ENCODE measurements at places on chromosomes 5 and 9. TPM values are rescaled to one million over a fixed set of nuclear protein-coding genes. Genes with fewer than 3 reads are reported as not detected.

DNA sequence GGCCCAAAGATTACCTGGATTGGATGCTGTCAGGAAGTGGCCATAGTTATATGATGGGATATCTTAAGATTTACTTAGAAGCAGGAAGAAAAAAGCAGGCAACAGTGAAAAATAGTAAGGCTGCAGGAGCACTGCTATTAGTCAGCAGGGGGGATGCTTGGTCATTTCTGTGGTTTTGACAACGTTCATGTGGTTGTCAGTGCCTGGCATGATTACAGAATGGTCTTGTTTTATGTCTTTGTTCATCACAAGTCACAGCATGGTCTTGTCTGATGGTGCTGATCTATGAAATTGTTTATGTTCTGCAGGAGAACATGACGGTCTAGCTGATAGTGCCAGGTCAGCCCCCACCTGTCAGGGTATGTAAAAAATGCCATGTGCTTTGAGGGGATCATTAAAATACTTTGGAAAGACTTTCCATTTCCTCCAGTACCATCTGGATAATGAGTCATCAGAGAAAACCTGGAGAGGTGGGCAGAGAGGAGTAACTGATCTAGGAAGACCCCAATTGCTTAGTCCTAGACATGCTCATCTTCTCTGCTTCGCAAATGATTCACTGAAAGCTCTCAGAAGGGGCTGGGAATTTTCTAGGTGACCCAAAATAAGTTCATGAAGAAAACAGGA is 48.5 kb downstream of the PLGRKT start:
- no peak overlapping the region for H3K4me3 ChIP-seq
- no peak overlapping the region for H3K27ac ChIP-seq
- H3K4me1 ChIP-seq = no peaks in the 10 kb centered on the region
- no peaks in the 10 kb centered on the region for H3K27me3 ChIP-seq

DNA sequence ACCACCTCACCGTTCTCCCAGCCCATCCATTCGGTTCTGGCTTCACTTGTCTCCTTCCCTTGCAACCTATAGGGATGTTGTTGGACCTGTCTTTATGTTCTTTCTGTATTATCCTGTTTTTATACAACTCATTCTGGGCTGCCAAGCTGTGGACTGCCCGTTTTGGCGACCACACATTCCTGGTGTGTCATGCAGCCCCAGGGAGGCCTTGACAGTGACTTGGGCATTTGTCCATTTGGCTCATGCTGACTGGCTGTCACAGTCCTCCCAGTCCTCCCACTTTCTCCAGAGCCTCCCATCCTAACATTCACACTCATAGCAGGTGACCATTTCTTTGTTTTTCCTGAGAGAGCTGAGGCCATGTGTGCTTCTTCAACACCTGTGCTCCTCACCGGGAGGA is 136.4 kb downstream of the SLF1 start:
- H3K4me1 ChIP-seq = no peaks in the 10 kb centered on the region
- H3K27ac ChIP-seq = no peak overlapping the region
- no peaks in the 10 kb centered on the region for H3K27me3 ChIP-seq
- no peaks in the 10 kb centered on the region for H3K36me3 ChIP-seq
- no peak for DNase-seq

GRCh38 chr5:32304622-32305021 is 8.1 kb downstream of the MTMR12 start:
- H3K27ac ChIP-seq = no peak overlapping the region
- no peak overlapping the region for H3K4me3 ChIP-seq
- no peaks in the 10 kb centered on the region for H3K4me1 ChIP-seq
- H3K36me3 ChIP-seq = no peaks in the 10 kb centered on the region
- no peaks in the 10 kb centered on the region for H3K27me3 ChIP-seq
- DNase-seq = no peak

DNA sequence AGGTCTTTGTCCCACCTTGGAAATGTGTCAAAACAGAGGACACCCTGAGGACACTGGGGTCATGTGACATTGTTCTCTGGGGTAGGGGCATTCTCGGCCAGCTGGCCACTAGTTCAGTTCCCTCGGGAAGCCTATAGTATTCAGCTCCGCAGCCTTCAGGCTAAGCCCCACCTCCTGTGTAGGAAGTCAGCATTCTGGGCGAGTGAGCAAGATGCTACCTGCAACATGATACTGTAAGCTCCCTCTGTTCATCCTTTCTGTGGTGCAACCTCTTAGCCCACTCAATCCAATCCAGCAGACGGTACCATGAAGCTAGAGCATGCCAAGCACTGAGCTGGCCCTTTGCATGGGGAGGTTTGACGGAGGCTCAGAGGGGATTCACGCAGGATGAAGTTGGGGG is 5.3 kb downstream of the NTNG2 start:
- H3K36me3 ChIP-seq = no peaks in the 10 kb centered on the region
- H3K4me3 ChIP-seq = no peak overlapping the region
- H3K4me1 ChIP-seq = no peaks in the 10 kb centered on the region

DNA sequence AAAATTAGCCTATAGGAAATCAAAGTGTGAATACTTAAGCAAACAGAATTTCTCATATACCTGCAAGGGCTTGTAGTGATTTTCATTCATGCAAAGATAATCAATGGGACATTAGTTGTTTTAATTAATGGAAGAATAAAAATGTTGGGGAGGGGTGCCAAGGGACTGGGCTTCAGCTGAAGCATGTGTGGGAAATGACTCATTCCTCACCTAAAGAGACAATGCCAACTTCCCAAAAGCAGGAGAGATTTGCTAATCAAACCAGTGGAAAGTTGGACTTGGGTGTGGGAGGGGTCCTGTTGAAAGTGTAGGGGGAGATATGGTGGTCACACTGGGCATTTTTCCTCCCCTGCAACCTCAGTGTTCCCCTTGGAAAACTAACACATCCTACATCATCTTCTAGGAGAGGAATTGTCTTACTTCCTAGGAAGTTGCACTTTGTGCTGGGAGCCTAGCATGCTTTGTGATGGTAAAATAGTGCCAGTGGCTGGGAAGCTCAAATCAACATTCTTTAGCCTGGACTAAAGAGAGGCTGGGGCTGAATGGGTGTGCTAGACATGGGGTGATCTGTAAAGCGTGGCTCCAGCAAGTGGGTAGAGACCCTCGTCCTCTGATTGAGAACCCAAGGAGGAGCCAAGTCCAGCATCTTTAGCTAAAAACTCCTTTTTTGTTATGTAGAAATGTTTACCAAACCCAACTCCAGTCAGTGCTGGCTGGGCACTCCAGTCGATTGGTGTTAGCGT is 6.4 kb upstream of the LHX2 start:
- no peaks in the 10 kb centered on the region for H3K36me3 ChIP-seq
- no peak overlapping the region for H3K27ac ChIP-seq
- H3K4me3 ChIP-seq = no peak overlapping the region
- H3K27me3 ChIP-seq = peaks cover 97% of the 10 kb centered on the region
- H3K4me1 ChIP-seq = peaks cover 4% of the 10 kb centered on the region

GRCh38 chr5:112795944-112796678 is 58.4 kb downstream of the APC start:
- H3K36me3 ChIP-seq = peaks cover 53% of the 10 kb centered on the region
- no peak overlapping the region for H3K4me3 ChIP-seq
- H3K27ac ChIP-seq = no peak overlapping the region
- H3K27me3 ChIP-seq = no peaks in the 10 kb centered on the region

GABRP gene
- polyA plus RNA-seq = 0.03 TPM

TAF1L gene
- 0.02 TPM for polyA plus RNA-seq

MZB1 gene
- not detected for polyA plus RNA-seq

DNA sequence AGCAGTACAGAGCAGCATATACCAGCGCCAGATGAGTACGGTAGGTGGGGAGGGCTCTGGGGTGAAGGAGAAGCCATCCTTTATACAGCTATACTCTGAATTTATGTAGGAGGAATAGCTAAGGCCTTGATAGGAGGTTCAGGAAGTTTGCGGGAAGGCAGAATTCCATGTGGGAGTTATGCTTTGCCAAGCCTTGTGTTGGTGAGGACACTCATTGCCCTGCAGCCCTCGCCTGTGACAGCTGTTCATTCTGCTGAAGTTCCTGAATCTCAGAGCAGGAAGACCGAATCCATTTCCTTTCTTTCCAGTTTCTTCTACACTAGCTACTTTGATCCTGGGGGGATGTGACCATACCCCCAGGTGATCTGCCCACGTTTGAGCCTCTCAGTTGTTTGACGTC is 7.7 kb downstream of the MFAP3 start:
- H3K27ac ChIP-seq = no peak overlapping the region
- peaks cover 73% of the 10 kb centered on the region for H3K36me3 ChIP-seq
- no peak overlapping the region for H3K4me3 ChIP-seq
- no peaks in the 10 kb centered on the region for H3K27me3 ChIP-seq
- DNase-seq = no peak

DNA sequence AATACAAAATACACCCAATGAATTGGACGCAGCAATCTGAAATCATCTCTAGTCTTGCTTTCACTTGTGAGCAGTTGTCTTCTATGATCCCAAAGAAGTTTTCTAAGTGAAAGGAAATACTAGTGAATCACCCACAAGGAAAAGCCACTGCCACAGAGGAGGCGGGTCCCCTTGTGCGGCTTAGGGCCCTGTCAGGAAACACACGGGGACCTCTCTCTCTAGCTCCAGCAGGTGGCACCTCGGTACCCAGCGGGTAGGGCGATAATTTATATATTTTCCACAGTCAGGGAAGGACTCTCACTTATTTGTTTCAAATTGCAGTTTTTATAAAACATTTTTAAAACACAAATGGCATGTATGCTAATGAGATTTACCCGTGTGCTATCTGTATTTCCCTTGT is 417.1 kb downstream of the KDM4C start:
- H3K27ac ChIP-seq = no peak overlapping the region
- no peaks in the 10 kb centered on the region for H3K27me3 ChIP-seq
- H3K36me3 ChIP-seq = peaks cover 7% of the 10 kb centered on the region
- no peak overlapping the region for H3K4me3 ChIP-seq
- H3K4me1 ChIP-seq = peaks cover 42% of the 10 kb centered on the region
- DNase-seq = peak; percentile 13

- no peak for DNase-seq
- no peaks in the 10 kb centered on the region for H3K36me3 ChIP-seq
- H3K4me3 ChIP-seq = no peak overlapping the region
- H3K27me3 ChIP-seq = peaks cover 18% of the 10 kb centered on the region
- peaks cover 30% of the 10 kb centered on the region for H3K4me1 ChIP-seq
These were observed 26.5 kb downstream of the HMCN2 start for GRCh38 chr9:130292106-130292505.

DNA sequence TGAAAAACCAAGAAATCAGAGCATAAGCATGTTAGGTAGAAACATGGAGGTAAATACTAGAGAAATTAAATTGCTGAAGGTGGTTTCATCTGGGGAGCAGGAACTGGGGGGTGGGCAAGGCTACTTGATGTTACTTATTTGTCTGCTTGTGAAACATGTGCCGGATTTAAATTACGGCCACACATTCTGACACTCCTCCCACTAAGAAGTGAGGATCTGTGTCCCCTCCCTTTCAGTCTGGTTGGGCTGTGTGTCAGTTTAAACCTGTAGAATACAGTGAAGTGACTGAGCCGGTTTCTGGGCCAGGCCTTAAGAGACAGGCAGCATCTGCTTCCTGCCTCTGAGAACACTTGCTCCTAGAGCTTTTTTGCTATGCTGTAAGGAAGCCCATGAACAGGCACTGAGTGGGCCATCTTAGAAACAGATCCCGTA is 2.3 kb upstream of the IARS1 start:
- peaks cover 5% of the 10 kb centered on the region for H3K4me1 ChIP-seq
- no peak overlapping the region for H3K4me3 ChIP-seq
- H3K27ac ChIP-seq = no peak overlapping the region

SETX gene
- 15.0 TPM for polyA plus RNA-seq

GRCh38 chr9:786405-786804 is 55.1 kb upstream of the DMRT1 start:
- DNase-seq = no peak
- no peaks in the 10 kb centered on the region for H3K36me3 ChIP-seq
- no peaks in the 10 kb centered on the region for H3K4me1 ChIP-seq
- H3K27me3 ChIP-seq = peaks cover 45% of the 10 kb centered on the region
- H3K4me3 ChIP-seq = no peak overlapping the region

DNA sequence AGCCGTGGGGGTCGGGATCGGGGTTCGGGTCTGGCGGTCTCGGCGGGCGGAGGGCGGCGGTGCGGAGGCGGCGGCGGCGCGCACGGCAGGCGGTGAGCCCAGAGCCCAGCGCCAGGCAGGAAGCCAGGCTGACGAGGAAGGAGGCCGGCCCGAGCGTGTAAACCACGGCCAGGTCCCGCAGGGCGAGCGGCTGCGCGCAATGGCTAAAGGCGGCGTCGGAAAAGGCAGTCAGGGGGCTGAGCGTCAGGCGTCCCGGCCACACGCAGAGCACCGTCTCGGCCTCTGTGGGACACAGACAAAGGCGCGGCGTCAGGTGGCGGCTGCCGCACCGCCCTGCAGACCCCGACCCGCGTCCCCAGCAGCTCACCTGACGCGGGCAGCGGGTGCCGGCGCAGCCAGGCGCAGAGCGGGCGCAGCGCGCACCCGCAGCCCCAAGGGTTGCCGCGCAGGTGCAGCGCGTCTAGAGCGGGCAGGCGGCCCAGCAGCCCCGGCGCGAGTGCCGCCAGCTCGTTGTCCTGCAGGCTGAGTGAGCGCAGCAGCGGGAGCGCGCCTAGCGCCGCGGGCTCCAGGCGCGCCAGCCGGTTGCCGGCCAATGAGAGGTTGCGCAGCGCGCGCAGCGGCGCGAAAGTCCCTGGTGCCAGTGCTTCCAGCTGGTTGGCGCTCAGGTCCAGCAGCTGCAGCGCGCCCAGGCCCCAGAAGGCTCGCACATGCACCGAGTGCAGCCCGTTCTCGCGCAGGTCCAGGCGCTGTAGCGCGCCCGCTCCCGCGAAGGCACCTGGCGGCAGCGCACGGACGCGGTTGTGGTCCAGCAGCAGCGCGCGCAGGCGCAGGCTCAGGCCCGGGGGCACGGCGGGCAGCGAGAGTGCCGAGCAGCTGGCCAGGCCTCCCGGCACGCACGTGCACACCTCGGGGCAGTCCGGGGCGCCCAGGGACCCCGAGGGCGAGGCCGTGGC is 671 bp downstream of the LRRC26 start:
- peak overlapping the region; percentile 34 for H3K4me3 ChIP-seq
- DNase-seq = peak; percentile 83
- no peaks in the 10 kb centered on the region for H3K36me3 ChIP-seq
- H3K4me1 ChIP-seq = peaks cover 23% of the 10 kb centered on the region
- peaks cover 40% of the 10 kb centered on the region for H3K27me3 ChIP-seq
- H3K27ac ChIP-seq = no peak overlapping the region

- no peaks in the 10 kb centered on the region for H3K27me3 ChIP-seq
- H3K27ac ChIP-seq = no peak overlapping the region
- H3K4me1 ChIP-seq = peaks cover 11% of the 10 kb centered on the region
- DNase-seq = no peak
- no peak overlapping the region for H3K4me3 ChIP-seq
These were observed 111.7 kb downstream of the GADD45G start for GRCh38 chr9:89716559-89716958.

GRCh38 chr5:91092859-91093783 is 290.0 kb downstream of the ARRDC3 start:
- H3K36me3 ChIP-seq = no peaks in the 10 kb centered on the region
- no peak for DNase-seq
- H3K27ac ChIP-seq = no peak overlapping the region
- no peak overlapping the region for H3K4me3 ChIP-seq
- no peaks in the 10 kb centered on the region for H3K27me3 ChIP-seq

DNA sequence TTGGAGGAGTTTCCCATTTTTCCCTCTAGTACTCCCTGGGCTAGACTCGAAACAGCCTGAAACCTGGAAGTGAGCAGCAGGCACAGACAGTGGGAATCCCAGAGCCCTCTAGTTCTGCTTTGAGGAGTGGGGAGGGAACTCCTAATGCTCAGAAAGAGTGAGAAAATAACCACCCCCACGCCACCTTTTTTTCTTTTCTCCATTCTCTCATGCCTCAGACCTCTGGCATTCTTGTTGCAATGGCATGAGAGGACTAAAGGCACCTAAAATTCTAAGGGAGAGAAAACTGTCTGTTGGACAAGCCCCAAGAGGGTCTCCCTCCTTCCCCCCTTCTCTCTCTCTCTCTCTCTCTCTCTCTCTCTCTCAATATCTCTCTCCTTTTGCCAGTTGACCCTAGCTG is 15.1 kb upstream of the IRF1 start:
- H3K4me3 ChIP-seq = peak overlapping the region; percentile 4
- H3K27me3 ChIP-seq = no peaks in the 10 kb centered on the region
- H3K27ac ChIP-seq = peak overlapping the region; percentile 52
- no peaks in the 10 kb centered on the region for H3K36me3 ChIP-seq
